ENCODE measurements at places on chromosomes 2 and 18.

DNA sequence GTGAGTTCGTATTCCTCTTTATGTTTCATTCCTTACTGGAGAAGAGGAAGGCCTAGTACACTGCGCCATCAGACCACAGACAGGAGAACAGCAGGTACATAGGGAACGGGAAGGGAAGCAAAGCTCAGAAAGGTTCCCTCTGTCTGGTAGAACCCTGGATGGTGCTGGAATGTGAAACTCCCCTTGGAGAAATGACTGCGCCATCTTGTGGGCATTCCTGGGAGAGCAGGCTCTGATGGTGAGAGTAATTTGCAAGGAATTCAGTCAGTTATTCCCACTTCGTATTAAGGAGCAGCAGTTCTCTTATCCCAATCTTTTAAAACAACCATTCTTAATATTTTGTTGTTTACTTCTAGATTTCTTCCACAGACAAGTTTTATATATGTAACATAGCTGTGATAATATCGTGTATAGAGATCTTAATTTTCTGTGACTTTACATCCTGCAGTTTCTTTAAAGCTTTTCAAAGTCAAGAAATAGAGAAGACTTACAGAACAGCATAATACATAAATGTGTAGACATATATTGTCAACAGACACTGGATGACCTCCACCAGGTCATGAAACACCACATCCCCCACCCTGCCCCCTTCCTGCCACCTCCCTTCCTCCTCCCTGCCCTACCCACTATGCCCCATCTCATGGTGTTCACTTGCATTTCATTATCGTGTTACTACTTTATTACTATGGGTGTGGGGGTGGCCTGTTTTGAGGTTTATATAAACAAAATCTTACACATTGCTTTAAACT is 83.9 kb downstream of the ARHGEF4 start:
- DNase-seq, result peak; percentile 85

GRCh38 chr2:205730701-205731582 is 48.6 kb downstream of the NRP2 start:
- no peak for DNase-seq

DNA sequence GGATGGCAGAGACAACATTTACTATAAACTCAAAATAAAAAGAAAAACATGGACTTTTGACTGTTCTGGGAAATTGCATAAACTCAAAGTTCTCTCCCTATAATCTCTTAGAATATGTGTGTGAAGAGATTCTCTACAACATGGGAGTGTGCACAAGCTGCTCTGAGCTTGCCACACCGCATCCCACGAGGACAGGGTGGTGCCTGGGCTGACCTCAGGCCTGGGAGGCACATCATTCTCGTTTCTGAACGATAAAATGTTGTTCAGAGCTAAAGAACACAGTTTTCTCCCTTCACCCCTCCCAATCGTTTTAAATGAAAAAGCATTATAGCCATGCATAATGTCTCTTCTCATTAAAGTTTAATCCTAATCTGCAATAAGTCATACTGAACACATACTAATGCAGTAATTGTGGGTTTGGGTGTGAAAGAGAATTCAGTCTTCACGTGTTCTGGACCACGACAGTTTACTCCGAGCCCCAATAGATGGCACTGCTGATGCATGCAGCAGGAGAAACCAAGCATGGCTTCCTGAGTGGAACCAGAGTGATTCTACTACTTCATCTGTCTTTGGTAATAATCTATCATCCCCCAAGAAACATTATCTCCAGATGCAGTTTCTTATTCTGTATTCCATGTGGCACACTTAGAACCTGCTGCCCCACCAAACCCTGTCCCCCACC is 46.9 kb upstream of the LAMA1 start:
- DNase-seq, result peak; percentile 34

- DNase-seq, result no peak
These were observed 86.9 kb upstream of the GPC1 start for GRCh38 chr2:240348522-240348921.

DNA sequence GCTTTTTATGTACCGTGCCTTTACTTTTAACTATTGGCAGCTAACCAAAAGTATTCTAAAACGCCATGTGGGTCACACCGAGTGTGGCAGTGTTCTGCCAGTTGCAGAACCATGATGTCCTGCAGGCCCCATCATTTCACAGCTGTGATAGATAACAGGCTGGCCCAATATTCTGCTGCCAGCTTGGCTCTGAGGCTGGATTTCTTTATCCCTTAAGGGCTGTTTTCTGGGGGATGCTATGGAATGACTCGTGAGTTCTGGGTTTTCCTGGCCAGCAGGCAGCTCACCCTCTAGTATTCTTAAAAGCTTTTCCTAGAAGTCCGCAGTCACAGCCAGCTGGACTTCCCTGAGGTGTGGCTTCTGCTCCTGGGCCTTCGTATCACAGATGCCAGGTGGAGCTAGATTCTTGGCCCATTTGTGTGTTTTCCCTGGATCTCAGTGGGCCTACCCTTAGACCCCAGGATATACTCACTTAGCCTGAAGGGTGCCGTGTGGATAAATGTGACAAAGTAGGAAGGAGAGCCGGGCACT is 41.0 kb downstream of the FHOD3 start:
- DNase-seq, result no peak

DNA sequence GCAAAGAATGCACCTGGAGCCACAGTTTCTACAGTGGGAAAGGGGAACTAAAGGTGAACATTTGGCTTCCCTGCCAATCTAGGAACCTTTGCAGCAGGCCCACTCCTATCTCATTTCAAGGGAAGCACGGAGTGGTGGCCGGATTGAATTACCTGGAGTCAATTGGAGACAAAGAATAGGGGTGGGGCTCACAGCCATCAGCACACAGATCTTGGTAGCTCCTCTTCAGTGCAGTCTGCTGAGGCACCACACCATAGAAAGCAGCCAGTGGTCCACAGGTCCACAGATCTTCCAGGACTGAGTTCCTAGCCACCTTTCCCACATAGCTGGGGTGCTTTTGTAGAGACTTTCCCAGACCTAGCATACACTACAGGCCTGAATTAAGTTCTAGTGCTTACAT is 43.5 kb upstream of the NXPH2 start:
- DNase-seq, result no peak

- no peak for DNase-seq
These were observed 90.9 kb upstream of the CDH7 start for GRCh38 chr18:65659912-65660311.

GRCh38 chr2:157899125-157899839 is 23.2 kb upstream of the ACVR1 start:
- DNase-seq, result no peak

DNA sequence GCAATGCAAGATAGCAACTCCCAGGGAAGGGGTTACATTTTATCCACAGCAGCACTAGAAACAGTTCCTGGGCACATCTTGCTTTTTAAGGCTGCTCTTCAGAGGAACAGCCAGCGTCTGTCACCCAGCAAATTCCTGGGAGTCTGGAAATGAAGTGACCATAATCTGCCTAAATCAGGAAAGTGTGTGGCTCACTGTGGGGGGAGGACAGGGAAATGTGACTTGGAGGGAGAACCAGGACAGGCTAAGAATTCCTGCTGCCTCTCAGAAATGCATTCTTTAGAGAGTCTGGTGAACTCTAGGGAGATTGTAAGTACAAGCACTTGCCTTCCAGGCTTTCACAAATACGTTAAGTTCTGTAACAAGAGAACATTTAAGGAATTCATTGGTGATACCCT is 364.3 kb upstream of the SPHKAP start:
- DNase-seq, result no peak

DNA sequence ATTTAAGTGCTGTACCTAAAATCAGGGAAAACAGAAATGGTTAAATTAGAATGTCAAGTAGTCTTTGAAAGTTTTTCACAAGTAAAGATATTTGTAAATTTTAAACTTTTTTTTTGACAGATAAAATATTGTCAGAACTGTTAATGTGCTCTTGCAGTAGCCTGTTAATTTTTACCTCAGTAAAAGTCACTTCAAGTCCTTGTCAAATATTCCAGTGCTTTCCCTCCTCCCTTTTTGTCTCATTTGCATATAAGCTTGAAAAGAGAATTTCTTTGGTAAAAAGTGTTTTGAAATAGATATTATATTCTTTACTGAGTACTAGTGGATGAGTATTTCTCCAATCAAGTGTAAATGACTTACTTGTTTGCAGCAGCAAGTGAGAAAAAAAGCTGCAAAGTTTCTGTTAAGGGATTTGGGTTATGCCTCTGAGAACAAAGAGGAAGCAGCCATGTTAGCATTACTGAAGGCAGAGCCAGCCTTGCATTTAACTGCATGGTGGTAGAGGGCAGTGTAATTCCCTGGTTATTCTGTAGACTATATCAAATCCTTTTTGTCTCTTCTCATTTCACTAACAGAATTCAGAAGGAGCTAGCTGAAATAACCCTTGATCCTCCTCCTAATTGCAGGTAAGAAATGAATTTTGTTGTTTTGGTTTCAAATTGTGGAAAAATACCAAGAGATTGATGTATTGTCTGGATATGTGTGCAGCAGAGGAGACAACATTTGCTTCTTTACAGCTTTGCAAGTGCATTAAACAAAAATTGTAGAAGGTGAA is 3.2 kb downstream of the UBE2E3 start:
- DNase-seq, result peak; percentile 72

- no peak for DNase-seq
These were observed 888.4 kb downstream of the TRIB2 start for GRCh38 chr2:13604951-13605661.

GRCh38 chr2:48414980-48415835 is 114.7 kb upstream of the STON1 start:
- peak; percentile 17 for DNase-seq

- DNase-seq, result no peak
These were observed 89.9 kb downstream of the GULP1 start for GRCh38 chr2:188381614-188382013.

- DNase-seq, result no peak
These were observed 87.1 kb upstream of the CYP1B1 start for GRCh38 chr2:38163006-38163405.

- DNase-seq, result no peak
These were observed 190.4 kb downstream of the MC4R start for GRCh38 chr18:60182223-60182622.

DNA sequence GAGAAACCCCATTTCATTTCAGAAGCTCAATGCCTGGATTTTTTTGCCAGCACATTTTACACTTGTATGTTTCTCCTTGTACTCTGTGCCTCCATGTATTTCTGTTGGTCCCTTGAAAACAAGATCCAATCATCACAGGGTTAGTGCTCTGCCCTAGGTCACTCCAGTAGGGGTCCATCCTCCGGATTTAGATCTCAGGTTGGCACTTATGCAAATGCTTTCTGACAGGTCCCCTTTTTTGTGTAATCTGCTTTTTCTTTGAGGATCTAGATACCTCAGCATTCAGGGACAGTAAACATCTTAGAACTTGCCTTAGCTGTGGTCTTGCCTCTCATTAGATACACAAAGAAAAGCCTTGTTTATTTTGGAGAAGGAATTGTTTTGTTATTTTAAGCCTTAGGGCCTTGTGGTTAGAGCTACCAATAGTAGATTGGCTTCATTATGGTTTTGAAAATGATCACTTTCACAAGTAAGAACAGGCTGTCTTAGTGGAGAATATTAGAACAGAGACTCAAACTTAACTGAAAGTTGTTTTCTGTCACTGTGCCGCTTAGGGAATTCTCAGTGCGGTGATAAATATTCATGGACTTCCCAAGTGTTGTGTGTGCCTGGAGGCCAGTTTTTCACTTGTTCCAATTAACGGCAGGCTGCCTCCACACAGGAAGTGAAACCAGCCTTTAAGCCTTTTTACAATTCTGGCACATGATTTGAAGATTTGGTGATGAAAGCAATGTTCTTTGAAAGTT is 7.8 kb downstream of the MERTK start:
- peak; percentile 43 for DNase-seq

GRCh38 chr18:76521417-76522121 is 26.5 kb upstream of the ZNF516 start:
- DNase-seq, result no peak

GRCh38 chr2:34731292-34731691 is 1132.2 kb upstream of the FAM98A start:
- DNase-seq, result peak; percentile 63

DNA sequence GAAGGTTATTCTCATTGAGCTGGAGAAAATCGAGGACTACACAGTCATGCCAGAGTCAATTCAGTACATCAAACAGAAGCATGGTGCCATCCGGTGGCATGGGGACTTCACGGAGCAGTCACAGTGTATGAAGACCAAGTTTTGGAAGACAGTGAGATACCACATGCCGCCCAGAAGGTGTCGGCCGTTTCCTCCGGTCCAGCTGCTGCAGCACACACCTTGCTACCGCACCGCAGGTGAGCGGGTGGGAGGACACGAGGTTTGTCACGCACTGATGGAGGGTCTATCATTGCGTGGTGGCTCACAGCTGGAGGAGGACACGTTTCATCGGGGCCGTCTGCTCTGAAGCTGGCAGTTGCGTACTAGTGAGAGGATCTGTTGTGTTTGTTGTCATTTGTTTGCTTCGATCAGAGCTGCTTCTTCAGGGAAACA is 48.2 kb downstream of the IL1RL2 start:
- DNase-seq, result no peak

GRCh38 chr18:2236232-2236631 is 335.1 kb downstream of the METTL4 start:
- DNase-seq, result no peak

DNA sequence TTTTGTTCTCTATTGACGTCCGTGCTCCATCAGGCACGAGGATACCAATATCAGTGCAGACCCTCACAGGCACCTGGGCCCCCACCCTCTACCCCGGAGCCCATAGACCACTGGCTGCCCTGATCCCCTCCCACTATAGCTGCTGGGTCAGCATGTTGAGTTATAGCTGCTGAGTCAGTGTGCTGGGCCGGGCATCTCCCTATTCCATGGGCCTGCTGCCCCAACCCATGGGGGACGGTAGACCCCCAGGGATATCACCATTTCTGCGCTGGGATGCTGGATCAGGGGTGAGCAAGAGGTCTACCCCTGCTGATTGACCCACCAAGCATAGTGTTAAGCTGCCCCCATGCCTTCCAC is 100.1 kb upstream of the ST3GAL5 start:
- DNase-seq, result no peak

- no peak for DNase-seq
These were observed 16.1 kb downstream of the SUPT7L start for GRCh38 chr2:27647289-27647688.

GRCh38 chr2:159124441-159124911 is 156.0 kb downstream of the TANC1 start:
- no peak for DNase-seq

- DNase-seq, result no peak
These were observed 63.9 kb downstream of the GATA6 start for GRCh38 chr18:22233266-22233665.

DNA sequence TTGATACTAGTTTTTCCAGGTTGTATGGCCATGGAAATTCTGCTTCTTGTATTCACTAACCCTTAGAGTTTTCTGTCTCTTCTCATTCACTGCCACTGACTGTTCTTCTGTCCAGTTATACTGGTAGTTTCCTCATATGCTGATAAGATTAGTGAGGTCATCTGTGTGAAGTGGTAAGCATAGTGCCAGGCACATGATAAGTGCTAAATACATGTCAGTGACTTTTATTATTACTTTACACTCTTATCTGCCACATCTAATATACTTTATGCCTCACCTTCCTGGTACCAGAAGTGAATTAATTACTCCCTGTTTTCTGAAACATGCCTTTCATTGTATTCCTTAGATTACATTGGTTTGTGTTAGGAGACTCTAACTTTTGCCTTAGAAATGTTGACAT is 91.3 kb downstream of the NBEAL1 start:
- no peak for DNase-seq

- DNase-seq, result peak; percentile 38
These were observed 13.1 kb upstream of the E2F6 start for GRCh38 chr2:11478899-11479605.

GRCh38 chr2:126699018-126699417 is 43.1 kb downstream of the GYPC start:
- peak; percentile 43 for DNase-seq
